Aorta (tissue), 5 donors: ENCODE measurements at places on chromosomes 2 and 18. TPM values are rescaled to one million over a fixed set of nuclear protein-coding genes. Genes with fewer than 3 reads are reported as not detected.

The PIEZO2 gene
- 0.90 TPM for polyA plus RNA-seq

The TUBA3D gene
- 1.9 TPM for polyA plus RNA-seq

The KLHL41 gene
- 0.61 TPM for polyA plus RNA-seq

DNA sequence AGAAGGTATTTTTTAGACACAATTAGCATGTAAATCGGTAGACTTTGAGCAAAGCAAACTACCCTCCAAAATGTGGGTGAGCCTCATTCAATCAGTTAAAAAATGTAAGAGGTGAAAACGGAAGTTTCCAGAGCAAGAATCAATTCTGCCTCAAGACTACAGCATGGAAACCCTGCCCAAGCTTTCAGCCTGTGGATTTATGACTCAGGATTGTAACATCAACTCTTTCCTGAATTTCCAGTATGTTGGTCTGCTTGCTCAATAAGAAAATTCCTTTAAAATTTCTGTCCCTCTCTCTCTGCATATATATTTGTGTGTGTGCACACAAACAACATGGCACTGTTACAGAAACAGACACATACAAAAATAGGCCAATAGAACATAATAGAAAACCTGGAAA, 228.6 kb upstream of the DOK6 start:
- no peak for DNase-seq

GRCh38 chr2:205511641-205512040, 170.7 kb upstream of the NRP2 start:
- no peak for DNase-seq

GRCh38 chr2:17558878-17559277, 18.4 kb downstream of the VSNL1 start:
- DNase-seq, result no peak

- DNase-seq, result no peak
Observed at GRCh38 chr2:117704818-117705217, 109.7 kb upstream of the DDX18 start.

- no peak for DNase-seq
Observed at GRCh38 chr18:75063196-75063595, 145.7 kb downstream of the PTGR3 start.

GRCh38 chr2:203900253-203900652, 32.7 kb downstream of the CTLA4 start:
- no peak for DNase-seq

DNA sequence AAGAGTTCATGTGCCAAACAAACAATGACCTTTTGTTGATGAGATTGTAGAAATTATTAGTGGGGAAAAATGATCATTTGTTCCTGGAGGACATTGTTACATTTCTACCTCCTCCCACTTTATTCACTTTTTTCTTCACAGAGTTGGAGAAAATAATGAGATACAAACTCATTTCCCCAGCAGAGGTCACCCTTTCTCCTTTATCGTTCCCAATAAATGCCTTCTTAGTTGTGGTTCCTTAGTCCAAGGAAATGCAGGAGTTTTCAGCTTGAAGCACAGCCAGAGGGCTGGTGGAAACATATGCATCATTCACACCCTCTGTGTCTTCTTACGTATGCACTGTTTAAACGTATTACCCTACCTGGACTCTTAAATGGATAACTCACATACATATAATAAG, 108.8 kb downstream of the SLC4A3 start:
- DNase-seq, result no peak

GRCh38 chr2:231348173-231348572, 47.3 kb upstream of the B3GNT7 start:
- no peak for DNase-seq

- DNase-seq, result no peak
Observed at GRCh38 chr2:140627885-140628284, 1502.9 kb downstream of the LRP1B start.

DNA sequence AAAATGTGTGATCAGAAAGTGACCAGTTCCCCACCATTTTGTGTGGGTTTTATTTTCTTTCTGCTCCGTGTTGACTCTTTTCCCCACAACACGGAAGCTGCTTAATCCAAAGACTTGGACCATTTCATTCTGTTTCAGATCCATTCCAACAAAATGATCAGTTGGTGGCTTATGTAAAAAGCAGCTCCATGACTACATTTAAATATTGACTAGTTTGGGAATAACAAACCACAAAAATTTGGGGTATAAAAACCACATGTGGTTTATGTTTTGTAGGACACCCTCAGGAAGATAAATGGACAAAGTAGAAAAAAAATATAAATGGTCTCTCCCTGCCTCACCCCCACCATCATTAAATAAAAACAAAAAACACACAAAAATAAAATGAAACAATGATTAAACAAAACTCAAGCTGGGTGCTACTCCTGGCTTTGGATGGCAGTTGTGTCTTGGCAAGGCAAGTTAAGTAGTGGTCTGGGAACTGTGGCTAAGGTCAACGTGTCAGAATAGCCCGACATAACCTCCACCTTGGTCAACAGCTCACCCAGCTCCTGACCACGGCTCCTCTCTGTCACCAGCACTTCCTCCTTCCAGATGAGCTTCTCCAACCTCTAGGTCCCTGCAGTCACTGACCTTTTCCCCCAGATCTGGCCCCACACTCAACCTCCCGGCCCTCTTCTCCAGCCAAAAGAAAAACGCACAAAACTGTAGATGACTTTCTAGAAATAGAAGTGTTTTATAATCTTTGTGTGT, 12.8 kb upstream of the WIPF1 start:
- DNase-seq, result no peak

GRCh38 chr18:40326985-40327384, 1628.0 kb upstream of the PIK3C3 start:
- no peak for DNase-seq

DNA sequence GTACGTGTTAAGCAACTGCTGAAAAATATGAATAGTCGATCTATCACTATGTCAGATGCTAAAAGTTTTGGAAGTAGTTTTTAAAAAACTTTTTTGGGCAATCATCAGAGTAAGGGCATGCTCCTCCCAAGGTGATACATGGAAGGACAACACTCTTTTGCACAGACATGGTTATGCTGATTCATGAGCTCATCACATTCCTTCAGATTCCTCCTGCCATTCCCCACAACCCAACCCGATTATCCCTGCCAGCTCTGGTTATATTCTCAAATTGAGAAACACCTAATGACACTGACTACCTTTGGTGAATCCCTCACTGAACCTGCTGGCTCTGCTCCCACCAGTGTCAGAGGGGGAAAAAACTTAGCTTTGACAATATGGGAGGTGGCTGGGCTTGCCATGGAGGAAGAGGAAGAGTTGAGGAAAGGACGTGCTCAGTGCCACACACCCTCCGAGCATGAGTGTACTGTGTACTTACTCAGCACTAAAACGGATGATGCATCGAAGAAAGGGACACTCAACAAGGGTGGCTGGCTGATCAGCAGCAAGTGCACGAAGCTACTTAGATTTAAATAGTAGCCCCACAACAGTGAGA, 83.9 kb upstream of the RNU4ATAC start:
- DNase-seq, result no peak
